Ascending aorta (tissue), 2 donors: ENCODE measurements at places on chromosomes 16 and 17.

DNA sequence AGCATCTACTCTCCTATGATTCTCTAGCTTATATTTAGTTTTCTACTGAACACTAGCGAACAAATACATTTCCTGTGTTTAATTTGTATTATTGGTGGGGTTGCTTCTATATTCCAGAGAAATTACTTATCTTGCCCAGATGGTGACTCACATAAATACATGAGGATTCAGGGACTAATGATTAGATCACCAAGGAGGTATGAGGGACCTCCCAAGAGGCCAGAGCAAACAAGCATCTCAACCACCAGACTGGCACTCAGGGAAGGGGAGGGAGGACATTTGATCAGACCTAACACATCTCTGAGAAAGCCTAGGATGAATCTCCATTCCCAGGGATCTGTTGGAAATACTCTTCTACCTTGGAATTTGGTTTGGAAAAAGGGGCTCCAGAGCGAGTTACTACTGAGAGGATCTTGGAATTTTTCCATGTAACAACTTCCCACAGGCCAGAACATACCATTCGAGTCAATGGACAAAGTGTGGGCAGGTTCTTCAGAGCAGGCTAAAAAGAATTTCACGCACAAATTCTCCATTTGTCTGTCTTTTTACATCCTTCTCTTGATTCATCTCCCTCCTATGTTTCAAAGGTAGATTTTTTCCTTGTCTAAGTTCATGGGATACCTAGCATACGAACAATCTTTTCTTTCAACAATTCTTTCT, 262.6 kb upstream of the MYOCD start:
- DNase-seq: no peak

DNA sequence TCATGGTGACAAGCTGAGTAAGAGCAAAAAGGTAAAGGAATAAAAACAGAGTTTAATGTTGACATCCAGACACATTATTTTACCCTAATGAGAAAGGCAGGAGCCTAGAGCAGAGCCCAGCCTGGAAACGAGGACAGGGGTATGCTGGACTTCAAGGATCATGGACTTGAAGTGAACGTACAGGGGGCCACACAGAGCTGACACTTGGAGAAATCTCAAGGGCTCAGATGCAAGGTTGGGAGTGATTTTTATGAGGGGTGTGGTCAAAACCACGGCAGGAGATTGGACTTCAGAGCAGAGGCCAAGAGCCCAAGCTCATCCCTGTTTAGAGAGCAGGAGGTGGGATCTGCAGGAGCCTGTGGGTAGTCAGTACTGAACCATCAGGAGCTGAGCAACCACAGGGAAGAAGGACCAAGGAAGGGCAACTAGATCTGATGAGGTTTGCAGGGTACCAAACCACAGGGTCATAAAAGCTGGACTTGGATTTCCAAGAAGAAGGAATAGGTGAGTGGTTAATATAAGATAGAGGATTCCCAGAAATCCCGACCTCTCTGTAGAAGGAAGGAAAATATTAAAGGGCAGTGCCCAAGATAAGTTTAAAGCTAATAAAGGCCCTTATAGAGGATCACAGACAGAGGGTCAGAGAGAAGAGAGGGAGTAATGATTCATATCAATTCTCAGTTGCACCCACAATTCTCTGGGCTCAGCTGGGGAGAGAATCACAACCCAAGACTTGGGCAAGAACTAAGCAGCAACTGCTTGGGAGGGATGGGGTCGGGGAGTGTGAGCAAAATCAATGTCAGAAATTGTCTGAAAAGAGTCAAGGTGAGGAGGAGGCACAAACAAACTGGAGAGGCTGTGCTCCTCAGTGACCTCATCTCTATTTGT, 331.7 kb downstream of the SOX9 start:
- DNase-seq: no peak

DNA sequence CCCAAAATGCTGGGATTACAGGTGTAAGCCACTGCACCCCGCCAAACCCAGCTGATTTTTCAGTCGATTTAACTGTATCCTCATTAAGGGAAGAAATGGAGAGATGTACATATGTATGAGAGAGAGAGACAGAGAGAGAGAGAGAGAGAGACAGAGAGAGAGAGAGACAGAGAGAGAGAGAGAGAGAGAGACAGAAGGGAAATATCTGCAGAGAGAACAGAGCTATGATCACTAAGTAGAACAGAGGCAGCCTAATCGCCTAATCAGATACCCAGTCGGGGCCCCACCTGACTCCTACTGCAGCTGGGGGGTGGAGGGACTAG, 70.0 kb downstream of the RBBP6 start:
- no peak for DNase-seq

DNA sequence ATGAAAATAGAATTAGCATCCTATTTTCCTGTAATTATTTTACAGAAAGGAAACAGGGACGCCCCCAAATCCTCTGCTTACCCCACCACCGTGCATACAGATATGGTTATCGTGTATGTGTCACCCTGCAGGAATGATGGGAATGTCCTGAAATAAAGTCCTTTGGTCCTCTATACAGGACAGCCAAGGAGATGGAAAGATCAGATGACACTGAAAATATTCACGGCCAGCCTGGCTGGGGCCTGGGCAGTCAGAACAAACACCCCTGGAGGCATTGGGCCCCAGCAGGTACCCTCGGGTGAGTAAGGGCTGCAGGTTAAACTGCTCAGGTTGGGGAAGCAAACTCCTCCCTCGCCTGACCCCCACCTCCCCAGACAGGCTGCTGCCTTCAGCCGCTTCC, 368.0 kb downstream of the FOXL1 start:
- no peak for DNase-seq

GRCh38 chr16:82634955-82635610, 8.3 kb downstream of the CDH13 start:
- DNase-seq: no peak
